Breast epithelium (tissue), 4 donors: ENCODE measurements at places on chromosomes 2 and 18.

- DNase-seq: no peak
These were observed 92.6 kb downstream of the ZNF385B start for GRCh38 chr2:179768765-179769164.

DNA sequence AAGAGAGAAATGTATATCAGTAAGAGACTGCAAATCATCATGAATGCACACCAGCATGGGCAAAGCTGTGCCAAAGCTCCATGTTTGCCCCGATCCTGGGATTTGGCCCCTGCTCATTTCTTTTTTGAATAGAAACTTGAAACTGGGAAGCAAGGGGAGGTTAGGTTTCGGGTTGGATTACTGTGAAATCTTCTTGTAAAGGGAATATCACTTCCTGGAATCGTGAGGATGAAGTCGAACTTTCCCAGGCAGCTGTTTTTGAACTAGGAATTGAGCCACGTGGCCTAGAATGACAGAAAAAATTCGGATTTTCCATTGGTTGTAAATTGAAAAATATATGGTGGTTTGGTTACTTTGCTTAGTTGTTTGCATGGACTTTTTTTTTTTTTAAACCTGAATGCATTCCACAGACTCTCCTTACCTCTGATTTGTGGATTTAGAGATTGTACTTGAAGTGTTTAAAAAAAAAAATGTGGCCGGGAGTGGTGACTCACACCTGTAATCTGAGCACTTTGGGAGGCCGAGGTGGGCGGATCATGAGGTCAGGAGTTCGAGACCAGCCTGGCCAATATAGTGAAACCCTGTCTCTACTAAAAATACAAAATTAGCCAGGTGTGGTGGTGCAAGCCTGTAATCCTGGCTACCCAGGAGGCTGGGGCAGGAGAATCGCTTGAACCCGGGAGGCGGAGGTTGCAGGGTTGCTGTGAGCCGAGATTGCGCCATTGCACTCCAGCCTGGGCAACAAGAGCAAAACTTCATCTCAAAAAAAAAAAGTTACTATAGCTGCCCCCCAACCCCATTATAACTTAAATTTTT is 32.1 kb downstream of the GRHL1 start:
- DNase-seq: no peak

GRCh38 chr18:10065296-10065695 is 151.5 kb downstream of the VAPA start:
- DNase-seq: no peak

GRCh38 chr2:168090366-168091135 is 156.8 kb downstream of the STK39 start:
- no peak for DNase-seq

- no peak for DNase-seq
These were observed 940 bp upstream of the BOLA3 start for GRCh38 chr2:74148457-74149246.

GRCh38 chr2:69931832-69932595 is 17.1 kb downstream of the MXD1 start:
- DNase-seq: no peak

- DNase-seq: no peak
These were observed 84.4 kb upstream of the ATL2 start for GRCh38 chr2:38461470-38461869.
